Head of caudate nucleus (tissue), 42 donors: ENCODE measurements at places on chromosomes 4 and X.

- no peak for DNase-seq
Observed at GRCh38 chrX:386239-386767, 404 bp downstream of the PPP2R3B start.

DNA sequence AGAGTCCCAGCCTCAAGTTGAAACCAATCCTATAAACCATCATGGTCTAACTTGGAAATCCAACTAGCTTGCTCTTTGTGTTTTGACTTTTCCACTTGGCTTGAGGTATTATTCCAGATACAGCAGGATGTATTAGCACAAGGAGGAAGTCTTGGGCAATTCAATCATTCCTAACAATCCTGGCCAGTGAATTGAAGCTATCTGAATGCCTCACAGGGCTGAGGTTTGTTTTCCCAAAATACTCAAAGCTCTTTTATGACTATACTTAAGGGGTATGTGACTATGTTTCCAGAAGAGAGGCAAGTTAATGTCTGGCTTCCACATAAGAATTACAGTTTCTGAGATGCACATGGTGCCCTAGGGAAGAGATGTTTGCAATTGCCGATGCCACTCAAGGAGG, 66.8 kb upstream of the SH3RF1 start:
- DNase-seq = no peak

DNA sequence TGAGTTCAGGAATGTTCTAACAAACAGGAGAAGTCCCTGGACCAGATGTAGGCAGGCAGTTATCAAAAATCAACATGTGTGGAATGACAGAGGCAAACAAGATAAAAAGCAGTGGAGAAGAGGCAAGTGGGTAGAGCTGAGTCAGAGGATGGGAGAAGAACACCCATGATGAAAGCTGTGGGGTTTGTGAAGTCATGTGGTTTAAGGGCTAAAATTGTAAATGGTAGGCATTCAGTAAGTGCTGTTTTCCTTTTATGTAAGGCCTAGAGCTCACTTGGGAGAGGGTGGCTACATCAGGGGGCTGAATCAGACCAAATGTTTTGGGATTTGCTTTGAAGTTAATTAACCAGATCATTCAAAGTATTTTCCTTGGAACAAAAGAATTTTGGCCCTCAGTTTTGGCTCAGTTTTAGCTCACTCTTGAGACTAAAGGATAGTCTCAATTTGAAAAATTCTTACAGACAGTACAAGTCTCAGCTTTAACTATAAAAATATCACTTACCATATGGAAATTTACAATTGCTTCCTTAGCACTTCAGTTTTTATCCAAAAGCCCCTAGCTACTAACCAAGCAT, 114.5 kb upstream of the PCDH7 start:
- DNase-seq = no peak

- no peak for DNase-seq
Observed at GRCh38 chr4:151801547-151802516, 41.0 kb upstream of the GATB start.

GRCh38 chr4:92520563-92520962, 216.8 kb downstream of the GRID2 start:
- no peak for DNase-seq

GRCh38 chrX:25043192-25043591, 27.4 kb upstream of the ARX start:
- DNase-seq = no peak

DNA sequence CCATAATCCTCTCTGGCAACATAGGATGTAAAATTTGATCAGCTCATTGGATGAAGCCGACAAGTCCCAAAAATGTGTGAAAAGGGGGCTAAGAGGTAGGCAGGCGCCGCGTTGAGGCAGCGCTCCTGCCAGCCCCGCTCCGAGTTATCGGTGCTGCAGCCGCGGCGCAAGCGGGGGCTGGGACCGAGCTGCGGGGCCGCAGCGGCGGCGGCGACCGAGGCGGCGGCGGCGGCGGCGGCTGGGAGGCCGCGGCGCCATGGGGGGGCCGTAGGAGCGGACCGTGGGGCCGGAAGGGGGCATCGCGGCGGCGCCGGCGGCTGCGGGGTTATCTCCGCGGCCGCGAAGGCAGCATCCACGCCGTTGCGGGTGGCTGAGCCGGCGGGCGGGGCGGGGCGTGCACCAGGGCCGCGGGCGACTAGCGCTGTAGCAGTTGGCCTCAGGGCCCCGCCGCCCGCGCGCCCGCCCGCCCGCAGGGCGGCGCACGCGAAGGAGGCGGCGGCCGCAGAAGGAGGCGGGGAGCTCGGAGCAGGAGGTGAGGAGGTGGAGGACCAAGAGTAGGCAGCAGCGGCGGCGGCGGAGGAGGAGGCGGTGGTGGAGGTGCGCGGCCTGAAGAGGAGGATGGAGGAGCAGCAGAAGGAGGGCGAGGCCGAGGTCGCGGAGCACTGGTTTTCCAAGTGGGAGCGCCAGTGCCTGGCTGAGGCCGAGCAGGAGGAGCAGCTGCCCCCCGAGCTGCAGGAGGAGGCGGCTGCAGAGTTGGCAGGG, 126.0 kb upstream of the CXorf66 start:
- peak; percentile 37 for DNase-seq

DNA sequence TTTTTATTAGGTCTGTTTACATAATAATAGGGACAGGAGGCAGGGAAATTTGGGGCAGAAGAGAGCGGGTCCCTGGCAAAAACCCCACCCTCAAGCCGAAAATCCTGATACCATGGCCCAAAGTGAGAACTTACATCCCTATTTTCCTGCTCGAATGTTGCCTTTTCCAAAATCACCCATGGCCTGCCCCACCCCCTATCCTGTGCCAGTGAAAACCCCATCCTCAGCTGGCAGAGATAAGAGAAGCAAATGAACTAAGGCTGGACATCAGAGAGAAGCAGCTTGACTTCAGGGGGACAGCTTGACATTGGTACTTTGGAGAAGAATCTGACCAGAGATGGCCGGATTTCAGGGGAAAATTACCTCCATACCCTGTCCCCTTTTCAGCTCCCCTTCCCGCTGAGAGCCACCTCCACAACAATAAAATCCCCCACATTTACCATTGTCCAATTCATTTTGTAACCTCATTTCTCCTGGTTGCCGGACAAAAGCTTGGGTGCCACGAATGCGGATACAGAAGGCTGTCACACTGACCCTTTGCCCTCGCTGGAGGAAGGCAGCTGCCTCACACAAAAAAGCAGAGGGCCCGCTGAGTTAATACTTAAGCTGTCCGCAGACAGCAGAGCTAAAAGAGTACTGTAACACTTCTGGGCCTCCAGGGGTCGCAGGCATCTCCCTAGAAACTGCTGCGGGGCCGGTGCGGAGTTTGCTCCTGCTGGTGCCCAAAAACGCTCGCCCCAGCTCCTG, 196.2 kb downstream of the SNCA start:
- DNase-seq = peak; percentile 10

DNA sequence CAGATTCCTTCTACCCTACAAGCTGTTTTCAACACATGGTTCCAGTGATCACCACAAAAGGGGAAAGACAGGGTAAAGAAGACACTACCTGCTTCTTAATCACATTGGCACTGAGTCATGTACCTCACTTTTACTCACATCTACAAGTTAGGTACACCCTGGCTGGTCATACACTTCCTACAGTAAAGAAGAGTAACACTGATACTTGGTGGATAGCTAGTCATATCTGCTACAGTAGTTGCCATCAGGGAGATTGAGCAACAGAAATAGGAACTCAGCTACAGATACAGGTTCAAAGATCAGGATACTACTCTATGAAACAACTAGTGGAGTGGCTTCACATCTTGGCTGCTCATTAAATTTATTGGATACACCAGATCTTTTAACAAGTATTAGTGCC, 105.4 kb upstream of the DIAPH2 start:
- no peak for DNase-seq

DNA sequence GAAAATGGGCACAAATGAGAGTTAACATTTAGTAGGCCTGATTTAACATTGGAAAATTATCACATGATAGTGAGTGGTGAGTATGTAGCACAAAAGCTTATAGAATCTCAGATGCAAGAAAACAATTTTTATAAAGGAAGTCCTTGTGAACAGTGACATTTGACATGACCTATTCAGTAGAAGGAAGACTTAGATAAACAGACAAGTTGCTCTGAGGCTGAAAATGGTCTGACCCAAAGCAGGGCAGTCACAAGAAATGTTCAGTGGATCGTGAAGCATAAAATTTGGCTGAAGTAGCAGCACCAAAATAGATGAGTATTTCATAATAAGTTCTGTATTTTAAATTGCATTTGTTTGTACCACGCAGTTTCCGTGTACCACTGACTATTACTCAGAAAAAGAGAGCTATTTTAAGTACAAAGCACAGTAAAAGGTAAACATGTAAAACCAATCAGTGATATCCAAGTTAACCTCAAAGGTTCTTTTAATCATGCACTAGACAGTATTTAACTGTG, 605.7 kb upstream of the PABPC4L start:
- no peak for DNase-seq

- DNase-seq = no peak
Observed at GRCh38 chr4:99022566-99022965, 27.0 kb downstream of the METAP1 start.

DNA sequence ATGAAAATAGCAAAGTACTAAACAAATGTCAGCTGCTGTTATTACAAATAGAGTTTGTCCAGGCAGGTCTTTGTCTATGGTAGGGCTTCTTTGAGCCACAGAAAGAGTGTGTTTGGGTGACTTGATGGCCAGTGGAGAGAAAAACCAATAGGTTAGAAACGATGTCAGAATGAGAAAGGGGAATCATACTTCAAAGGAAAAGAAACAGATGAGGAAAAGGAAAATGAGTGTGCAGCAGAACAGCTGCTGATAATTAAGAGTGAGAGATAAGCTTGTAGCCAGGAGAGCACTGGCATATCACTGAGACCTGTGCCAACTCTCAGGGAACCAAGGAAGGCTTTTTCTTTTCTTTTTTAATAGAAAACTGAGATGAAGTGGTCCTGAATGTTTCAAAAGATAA, 257.2 kb downstream of the ARHGAP24 start:
- no peak for DNase-seq

GRCh38 chr4:170386971-170387370, 297.2 kb upstream of the AADAT start:
- DNase-seq = no peak
